SJCRH30 (cell line): ENCODE measurements at places on chromosomes 7 and 10. TPM values are rescaled to one million over a fixed set of nuclear protein-coding genes. Genes with fewer than 3 reads are reported as not detected.

GRCh38 chr7:28329661-28330363 lies 82.5 kb upstream of the CREB5 start:
- no peaks in the 10 kb centered on the region for H3K27me3 ChIP-seq
- DNase-seq, result no peak
- no peak overlapping the region for H3K4me3 ChIP-seq
- H3K36me3 ChIP-seq, result no peaks in the 10 kb centered on the region
- no peaks in the 10 kb centered on the region for H3K4me1 ChIP-seq
- H3K27ac ChIP-seq, result no peak overlapping the region

- no peak overlapping the region for H3K27ac ChIP-seq
- H3K4me1 ChIP-seq, result no peaks in the 10 kb centered on the region; the same call in 1 of the 2 replicates
- DNase-seq, result peak; percentile 59
- H3K4me3 ChIP-seq, result no peak overlapping the region
Measured at GRCh38 chr10:84715911-84716310, 387.5 kb downstream of the CCSER2 start.

DNA sequence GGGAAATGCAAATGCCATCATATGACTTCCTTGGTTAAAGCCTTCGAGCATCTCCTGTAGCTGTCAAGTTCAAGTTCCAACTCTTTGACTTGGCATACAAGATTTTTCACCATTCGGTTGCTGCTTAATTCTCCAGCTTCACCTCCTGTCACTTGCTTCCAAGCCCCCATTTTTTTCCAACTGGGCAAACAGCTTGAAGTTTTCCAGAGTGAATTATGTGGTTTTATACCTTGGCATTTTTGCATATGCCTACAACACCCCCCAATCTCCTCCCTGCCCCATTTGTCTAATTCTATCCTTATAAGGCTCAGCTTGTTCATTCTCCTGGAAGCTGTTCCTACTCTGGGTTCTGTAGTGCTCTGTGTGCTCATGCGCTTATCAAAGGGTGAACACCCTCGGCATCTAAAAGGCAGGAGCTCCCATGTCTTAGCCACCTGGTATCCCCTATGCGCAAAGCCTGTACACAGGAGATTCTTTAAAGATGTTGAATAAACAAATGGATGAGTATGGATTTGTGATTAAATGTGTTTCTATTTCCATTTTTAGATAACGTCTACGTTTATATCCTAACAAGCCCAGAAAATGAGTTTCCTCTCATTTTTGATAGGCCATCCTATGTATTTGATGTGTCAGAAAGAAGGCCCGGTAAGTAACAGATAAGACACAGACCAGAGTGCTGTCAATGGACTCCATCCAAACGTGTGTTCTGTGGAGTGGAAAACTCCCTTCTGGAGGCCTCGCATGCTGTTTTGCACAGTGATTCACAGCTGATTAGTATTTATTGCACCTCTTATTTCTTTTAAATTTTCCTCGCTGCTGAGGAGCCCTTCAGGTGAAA lies 52.5 kb downstream of the CDHR3 start:
- DNase-seq, result no peak
- H3K27ac ChIP-seq, result no peak overlapping the region
- H3K4me3 ChIP-seq, result no peak overlapping the region
- H3K27me3 ChIP-seq, result no peaks in the 10 kb centered on the region
- no peaks in the 10 kb centered on the region for H3K4me1 ChIP-seq

- no peaks in the 10 kb centered on the region for H3K4me1 ChIP-seq
- H3K27ac ChIP-seq, result no peak overlapping the region
- DNase-seq, result no peak
- H3K27me3 ChIP-seq, result no peaks in the 10 kb centered on the region
Measured at GRCh38 chr7:24555719-24556118, 17.5 kb upstream of the PALS2 start.

DNA sequence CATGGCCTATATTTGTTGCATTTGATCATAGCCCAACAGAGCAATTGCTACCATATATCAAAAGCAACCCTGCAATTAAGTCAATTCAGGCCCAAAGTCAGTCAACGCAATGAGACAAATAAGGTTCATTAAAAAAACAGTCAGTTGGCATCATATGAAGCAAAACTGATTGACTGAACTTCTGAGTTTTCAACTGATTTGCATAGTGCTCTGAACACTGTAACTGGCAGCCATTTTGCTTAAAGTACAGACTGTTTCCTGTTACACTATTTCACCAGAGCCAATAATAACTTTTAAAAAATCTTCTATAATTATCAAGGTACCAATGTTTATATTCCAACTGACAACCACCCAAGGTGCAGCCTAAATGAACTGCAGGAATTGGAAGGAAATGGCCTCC lies 68.4 kb upstream of the RAPGEF5 start:
- H3K27me3 ChIP-seq, result no peaks in the 10 kb centered on the region
- no peaks in the 10 kb centered on the region for H3K36me3 ChIP-seq
- no peak overlapping the region for H3K4me3 ChIP-seq
- H3K27ac ChIP-seq, result no peak overlapping the region
- no peaks in the 10 kb centered on the region for H3K4me1 ChIP-seq

PNLIPRP2 gene
- not detected in 2 replicates for total RNA-seq

LBX1 gene
- total RNA-seq, result 13.5 and 13.7 TPM in 2 replicates

PAX4 gene
- not detected in 2 replicates for total RNA-seq

ASZ1 gene
- not detected in 2 replicates for total RNA-seq

SMKR1 gene
- not detected in 2 replicates for total RNA-seq
